ENCODE measurements at places on chromosomes 5 and 9.

GRCh38 chr9:30522061-30522460, 1862.4 kb upstream of the ACO1 start:
- DNase-seq: no peak

- no peak for DNase-seq
Measured at GRCh38 chr5:72465601-72466563, 41.3 kb downstream of the ZNF366 start.

DNA sequence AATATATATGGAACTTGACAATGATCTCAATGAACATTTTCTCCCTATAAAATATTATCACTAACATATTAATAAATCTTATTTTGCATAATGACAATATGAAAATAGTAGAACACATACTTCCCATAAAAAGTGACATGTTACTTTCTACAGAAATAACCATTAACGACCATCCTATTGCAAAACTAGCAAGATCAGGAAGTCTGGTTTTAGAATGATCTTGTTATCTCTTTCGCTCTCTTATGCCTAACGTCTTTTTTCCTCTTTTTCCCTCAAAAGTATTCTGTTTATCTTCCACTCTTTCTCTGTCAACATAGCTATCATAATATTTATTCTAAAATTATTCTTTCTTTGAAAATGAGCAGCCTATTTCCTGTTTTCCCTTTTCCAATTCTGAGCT, 21.6 kb upstream of the C5orf46 start:
- DNase-seq: no peak

DNA sequence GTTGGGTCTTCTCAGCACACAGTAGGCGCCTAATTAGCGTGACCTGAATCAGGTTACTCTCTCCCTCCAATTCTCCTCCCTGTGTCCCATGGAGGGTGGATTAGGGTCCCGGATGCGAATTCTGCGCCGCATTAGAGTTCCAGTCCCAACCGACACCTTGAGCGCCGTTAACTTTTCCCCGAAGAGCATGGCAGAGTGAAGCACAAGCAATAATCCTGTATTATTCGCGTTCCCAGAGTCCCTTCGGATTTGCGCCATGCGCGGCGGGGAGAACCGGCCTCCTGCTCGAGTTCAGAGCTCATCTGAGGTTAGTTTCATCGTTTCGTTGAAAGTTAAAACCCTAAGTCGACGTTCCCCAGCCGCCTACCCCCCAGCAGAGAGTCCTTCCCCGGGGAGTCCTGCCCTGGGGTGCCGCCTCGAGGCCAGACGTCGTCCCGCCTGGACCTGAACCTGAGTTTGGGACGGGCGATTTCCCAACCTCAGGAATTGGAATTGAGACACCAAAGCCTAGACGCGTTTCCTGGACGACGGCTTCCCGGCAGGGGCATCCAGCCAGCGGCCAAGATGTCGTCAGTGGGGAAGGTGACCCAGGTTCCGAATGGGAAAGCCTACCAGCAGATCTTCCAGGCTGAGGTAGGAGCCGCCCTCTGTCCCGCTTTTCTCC, at the start of gene CCDC180:
Gene CCDC180 (plus strand): TSS at position 160 of the 664 bp plus-strand sequence. CDS start 405 bp downstream, at position 565.
- no peak for DNase-seq

- DNase-seq: no peak
Measured at GRCh38 chr5:35305336-35306020, 75.2 kb upstream of the PRLR start.

DNA sequence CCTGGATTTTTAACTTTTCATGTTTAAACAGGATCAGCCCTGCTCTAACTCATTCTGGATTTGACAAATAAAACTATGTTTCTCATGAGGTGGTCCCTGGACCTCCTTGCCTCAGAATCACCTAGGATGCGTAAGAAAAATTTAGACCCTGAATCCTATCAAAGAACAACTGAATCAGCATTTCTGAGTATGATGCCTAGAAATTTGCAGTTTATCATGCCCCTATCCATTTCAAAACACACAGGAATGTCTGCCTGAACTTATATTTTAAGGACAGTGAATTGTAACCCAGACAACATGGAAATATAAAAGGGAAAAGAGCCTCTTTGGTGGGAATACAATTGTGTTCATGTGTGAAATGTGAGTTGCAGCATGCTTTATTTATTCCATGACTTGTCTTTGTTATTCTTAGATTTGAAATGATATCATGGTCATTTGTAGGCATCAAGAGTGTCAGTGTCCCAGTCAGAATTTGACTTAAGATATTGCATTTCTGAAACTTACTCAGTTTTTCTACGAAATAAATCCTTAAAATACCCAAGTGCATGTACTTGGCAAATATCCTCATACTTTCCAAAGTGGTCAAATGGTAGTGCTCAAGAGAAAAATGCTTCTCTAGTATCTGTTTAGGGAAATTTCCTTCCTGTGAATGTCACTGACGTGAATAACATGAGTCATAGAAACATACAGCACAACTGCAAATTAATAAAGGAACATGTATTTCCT, 144.3 kb downstream of the GIN1 start:
- DNase-seq: no peak

DNA sequence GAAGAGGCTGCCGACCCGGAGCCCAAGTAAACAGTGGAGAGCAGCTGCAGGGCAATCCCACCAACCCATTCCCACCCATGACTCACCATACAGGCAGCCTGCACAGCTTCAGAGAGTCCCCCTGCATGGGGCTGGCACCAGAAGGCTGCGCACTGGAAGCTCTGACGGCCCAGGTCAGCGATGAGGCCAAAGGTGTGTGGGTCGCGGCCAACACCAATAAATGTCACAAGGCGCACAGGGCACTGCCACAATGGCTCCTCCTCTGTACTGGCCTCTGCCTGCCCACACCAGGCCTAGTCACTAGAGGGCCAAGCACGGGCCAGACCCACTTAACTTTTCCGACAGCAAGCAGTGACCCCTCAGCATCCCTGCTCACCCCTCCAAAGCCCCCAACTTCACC, 3.0 kb upstream of the SRA1 start:
- DNase-seq: no peak

GRCh38 chr5:169549453-169550100, 34.0 kb upstream of the SPDL1 start:
- DNase-seq: no peak

DNA sequence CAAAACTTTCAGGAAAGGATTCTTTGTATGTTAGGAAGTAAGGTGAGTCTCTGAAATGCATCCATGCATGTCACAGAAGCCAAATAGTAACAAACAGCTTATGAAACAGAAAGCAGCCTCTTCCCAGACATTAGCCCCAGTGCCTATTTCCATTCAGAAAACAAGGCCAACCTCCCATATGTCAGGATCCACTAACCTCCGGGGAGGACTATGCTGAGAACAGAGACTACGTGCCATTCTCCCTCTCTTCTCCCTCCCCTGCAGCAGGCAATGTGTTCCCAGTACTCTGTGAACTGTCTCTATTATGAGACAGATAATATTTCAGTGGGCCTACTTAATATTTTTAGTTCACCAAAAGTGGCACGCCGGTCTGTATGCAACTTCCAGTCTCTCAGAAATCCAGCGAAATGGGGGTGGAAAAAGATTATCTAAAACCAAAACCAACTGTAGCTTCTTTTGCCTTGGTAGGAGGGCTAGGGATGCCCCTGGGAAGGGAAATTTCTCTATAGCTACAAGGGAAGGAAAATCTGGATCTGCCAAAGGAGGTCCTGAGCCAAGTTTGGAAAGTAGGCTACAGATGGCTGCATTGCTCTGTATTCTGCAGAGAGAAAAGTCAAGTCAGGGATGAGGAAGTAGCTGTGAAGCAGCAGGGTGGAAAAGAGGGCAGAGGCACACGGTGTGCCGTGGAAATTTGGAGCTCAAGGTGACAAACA, 42.0 kb downstream of the VLDLR start:
- DNase-seq: no peak

- DNase-seq: no peak
Measured at GRCh38 chr5:1334831-1335539, 9.9 kb downstream of the CLPTM1L start.

DNA sequence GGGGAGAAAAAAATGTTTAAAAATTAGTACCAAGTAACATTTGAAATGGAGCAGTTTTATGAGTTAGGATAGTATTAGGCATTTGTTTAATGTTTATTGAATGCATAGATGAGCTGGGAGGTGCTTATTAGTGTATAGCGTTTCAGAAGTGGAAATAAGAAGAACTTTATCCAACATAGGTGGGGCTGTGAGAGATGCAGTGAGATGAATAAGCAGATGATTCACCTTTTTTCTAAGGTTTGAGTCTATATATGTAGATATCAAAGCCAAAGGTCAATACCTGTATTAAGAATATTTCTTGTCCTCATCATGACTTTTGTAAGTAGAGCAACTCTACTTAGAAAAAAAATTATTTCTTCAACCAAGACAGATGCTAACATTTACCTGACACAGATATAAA, 54.6 kb upstream of the POU4F3 start:
- DNase-seq: no peak

DNA sequence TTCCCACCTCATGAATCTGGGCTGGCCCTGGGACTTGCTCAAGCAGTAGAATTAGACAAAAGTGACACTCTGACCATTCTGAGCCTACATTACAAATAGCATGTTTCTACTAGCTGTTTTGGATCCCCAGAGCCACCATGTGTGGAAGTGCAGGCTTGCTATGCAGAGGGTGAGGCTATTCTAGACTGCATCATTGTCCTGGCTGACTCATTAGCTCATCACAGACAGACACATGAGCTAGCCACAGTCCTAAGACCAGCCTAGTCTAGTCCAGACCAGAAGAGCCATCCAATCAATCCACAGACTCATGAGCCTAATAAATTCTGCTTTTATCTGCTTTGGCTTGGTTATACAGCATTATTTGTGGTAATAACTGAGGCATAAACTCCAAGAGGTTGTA, 351.9 kb downstream of the PRELID2 start:
- DNase-seq: no peak

- no peak for DNase-seq
Measured at GRCh38 chr9:69248005-69248404, 73.9 kb downstream of the TJP2 start.

GRCh38 chr5:147454996-147455677, 54.7 kb downstream of the DPYSL3 start:
- no peak for DNase-seq

DNA sequence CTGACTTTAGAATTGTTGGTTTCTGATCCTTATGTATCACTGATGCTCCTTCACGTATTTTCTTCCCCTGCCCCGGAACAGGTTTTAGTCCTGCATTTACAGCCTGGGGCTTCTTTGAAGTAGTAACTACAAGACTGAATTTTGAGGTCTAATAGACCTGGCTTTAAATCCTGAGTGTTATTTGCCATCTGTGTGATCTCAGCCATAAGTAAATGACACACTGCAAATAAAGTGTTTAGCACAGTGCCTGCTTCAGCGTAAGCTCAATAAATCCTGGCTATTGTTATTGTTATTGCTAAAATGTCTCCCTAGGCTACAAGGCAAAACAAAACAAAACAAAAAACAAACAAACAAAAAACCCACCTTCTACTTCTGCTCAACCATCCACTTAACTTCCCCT, 15.6 kb upstream of the LHX6 start:
- DNase-seq: no peak

- no peak for DNase-seq
Measured at GRCh38 chr9:116605904-116606341, 81.2 kb upstream of the TRIM32 start.
